ENCODE measurements at places on chromosomes 16 and 17.

DNA sequence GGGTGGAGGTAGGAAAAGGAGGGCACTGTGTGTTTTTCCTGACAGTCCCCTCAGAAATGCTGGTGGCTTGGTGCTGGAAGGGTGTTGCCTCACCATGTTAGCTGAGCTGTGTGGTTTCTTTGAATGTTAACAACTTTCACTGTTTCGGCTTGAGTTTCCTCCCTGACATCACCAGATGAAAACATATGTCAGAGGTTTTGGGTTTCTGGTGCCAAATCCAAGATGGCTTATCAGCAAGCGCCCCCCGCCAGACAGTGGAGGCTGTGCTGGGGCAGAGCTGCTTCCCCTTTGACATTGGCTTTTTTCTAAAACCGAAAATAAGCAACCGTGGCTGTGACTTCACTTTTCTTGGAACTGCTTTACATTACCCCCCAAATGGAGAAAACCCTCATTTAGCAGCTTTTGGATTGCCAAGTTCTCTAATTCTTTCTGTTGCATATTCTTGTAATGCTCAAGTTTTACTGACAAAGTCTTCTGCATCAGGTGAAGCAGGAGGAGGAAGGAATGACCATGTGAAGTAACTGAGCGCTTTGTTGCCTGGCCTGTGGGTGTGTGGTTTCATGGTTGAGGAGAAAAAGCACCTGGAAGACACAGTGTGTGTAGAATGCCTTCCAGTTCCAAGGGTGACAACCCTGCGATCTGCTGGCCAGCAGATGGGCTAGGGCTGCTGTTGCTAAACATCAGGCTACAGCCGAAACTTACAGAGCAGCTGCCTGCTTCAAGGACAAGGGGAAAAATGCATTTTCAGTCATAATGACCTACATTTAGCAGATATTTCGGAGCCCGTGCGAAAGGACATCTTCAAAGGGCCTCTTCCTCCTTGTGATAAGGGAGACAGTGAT, 9.7 kb downstream of the RMI2 start:
- DNase-seq: no peak

- peak; percentile 51 for DNase-seq
Measured at GRCh38 chr17:70767102-70767701, 597.9 kb downstream of the KCNJ2 start.

- no peak for DNase-seq
Measured at GRCh38 chr16:47229053-47230050, 85.6 kb upstream of the NETO2 start.

- no peak for DNase-seq
Measured at GRCh38 chr17:51630101-51630671, 369.8 kb downstream of the UTP18 start.

GRCh38 chr16:71846431-71846830, 655 bp downstream of the ATXN1L start:
- no peak for DNase-seq

DNA sequence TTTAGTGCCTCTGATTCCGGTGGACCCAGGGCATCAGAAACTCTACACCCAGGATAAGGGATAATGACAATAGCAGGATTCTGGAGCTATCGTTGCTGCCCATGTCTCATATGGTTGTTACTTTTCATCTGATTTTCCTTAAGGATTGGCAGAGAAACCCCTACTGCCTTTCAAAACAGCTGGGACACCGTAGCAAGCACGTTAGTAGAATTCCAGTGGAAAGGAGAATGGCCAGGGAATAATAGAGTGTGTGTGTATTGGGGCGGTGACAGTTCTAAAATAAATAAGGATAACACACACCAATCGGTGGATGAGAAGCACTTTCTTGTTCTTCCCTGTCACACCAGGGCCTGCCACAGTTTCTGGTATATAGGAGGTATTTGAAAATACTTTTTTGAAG, 251.8 kb downstream of the HAPSTR1 start:
- no peak for DNase-seq

DNA sequence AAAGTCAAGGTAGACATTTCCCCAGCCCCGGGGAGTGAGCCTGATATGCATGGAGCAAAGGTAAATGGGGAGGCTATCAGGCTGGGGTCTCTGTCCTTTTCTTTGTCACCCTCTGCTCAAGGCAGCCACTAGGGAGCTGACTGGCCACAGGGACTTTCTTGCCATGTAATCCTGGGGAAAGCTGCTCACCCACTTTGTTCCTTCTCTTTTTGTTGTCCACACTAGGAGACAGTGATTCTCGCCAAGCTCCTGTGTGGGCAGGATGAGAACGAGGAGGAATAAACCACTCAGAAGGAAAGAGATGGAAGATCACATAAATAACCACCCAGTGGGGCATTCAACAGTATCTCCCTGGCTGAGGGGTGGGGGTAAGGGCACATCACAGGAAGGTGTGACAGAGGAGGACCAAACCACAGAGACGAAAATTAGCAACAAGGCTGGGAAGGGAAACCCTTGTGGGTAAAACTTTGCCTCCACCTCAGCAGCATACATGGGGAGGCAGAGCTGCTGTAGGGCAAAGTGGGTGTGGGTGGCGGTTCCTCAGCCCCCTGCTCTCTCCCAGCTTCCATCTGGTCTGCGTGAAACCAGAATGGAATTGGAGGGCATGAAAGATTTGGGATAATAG, 26.2 kb upstream of the CCL1 start:
- DNase-seq: no peak

DNA sequence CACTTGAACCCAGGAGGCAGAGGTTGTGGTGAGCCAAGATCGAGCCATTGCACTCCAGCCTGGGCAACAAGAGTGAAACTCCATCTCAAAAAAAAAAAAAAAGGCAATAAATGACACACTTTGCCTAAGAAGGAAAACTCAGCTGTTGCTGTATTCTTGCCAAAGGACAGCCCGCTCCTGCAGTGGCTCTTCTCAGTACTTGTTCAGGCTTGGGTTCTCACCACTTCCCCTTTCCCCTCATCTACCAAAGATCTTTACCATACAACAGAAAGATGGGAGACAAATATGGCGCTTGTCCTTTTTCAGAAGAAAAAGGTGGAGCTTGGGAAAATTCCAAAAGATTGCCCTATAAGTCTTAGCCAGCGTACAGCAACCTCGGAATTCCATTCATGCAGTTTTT, 58.5 kb downstream of the MYH13 start:
- no peak for DNase-seq

DNA sequence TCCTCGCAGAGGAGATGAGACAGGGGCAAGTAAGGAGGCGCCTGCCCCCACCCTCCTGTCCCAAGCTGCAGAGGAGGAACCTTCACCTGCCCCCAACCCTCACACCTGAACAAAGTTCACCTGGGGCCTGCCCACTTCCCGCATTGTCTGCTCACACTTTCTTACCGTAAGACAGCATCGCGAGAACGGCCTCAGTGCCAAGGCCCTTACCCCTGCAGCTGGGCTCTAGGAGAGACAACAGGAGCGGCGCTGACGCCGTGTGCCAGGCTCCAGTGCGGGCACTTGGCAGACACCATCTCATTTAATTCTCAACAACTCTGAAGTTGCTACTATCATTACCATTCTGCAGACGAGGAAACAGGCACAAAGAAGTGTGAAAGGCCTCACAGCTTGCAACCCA, 4.1 kb downstream of the NAT9 start:
- DNase-seq: no peak

GRCh38 chr16:88334778-88335720, 47.7 kb upstream of the ZNF469 start:
- no peak for DNase-seq

GRCh38 chr17:55545806-55546205, 34.6 kb upstream of the SMIM36 start:
- no peak for DNase-seq

- no peak for DNase-seq
Measured at GRCh38 chr16:101586-101985, 23.6 kb downstream of the MPG start.

GRCh38 chr16:5751216-5751615, 653.6 kb upstream of the EEF2KMT start:
- no peak for DNase-seq

Measured in kidney glomerular epithelial cell (primary cell).